ENCODE measurements at places on chromosomes 16 and 17.

DNA sequence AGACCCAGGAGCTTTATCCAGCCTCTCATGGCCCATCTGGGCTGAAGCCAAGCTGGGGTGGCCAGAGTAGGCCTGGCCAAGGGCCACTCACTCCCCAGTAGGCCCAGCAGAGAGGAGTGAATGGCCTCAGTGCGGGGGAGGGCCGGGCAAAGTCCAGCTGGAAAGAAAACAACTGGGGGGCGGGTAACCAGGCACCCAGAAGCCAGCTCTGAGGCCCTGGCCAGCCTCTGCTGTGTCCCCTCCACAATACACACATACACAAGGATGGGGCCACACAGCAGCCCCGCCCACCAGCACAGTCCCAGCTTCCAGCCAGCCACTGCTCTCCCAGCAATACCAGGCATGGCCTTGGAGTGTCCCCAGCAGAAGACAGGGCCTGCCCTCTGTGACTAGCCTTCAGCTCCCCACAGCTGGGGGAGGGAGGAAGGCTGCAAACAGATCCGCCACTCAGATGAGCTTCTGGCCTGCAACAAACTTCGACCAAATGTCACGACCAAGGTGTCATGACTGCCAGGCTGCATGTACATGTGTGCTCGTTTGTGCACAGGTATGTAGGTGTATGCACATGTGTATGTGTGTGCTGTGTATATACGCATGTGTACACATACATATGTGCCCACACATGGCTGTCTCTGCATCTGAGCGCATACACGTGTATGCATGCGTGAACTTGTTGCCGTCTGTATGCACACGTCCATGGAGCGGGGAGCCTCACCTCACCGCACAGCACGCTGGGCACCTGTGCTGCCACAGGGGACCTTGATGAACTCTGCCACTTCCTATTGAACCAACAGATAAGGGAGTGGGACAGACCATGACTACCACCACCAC, 5.0 kb downstream of the CARHSP1 start:
- no peak for DNase-seq

DNA sequence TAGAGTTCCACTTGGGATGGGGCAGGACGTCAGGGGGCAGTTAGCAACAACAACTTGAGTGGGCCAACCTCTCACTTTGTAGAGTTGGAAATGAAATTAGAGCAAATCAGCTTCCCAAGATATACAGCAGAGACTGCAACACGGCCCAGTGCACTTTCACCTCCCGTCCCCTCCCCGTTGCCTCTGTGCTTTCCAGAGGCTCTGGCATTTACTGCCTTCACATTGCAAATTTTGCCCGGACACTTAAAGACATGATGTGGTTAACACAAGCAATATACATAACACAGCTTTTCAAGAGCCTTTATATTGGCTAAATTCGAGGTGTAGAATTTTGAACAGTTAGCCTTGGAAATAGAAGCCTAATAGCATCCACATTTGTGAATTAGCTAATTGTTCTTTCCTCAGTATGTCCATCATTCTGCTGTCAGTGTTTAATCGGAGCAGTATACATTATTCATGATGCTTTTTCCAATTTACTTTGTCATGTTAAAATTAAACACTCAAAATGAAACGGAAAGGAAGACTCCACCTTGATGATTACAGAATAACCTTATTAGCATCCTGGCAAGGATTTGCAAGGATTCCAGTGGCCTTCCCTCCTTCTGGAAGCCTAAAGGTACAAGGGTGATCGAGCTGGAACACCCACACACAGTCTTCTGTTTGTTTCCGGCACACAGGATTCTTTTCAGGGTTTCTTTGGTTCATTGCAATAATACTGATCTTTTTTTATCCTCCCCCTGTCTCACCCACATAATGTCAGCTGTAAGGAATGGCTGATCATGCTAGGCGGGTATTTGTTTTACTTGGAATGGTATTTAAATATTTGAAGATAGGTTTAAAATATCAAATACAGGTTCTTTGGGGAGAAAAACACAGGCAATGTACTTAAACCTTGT, 190.9 kb upstream of the CACNG5 start:
- no peak for DNase-seq

- no peak for DNase-seq
Observed at GRCh38 chr17:17767154-17767869, 69.5 kb downstream of the SREBF1 start.

GRCh38 chr17:41340934-41341861, 9.4 kb downstream of the KRT33A start:
- no peak for DNase-seq

DNA sequence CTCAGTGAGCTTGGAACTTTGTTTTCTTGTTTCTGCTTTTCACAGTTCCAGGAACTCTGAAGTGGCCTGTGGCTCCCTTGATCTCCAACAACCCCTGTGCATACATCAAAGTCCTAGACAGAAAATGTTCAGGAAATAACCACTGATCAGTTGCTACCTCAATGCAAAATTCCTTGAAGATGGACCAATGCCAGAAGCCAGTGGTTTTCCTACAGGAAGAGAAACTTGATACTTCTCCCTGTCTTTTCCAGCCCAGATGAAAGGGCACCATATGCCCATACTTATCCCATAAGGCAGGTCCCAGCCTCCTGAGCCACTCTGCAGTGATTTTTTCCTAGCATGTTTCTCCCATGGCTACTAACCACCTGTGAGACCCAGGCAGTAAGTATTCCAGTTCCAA, 12.3 kb upstream of the CDRT4 start:
- no peak for DNase-seq

DNA sequence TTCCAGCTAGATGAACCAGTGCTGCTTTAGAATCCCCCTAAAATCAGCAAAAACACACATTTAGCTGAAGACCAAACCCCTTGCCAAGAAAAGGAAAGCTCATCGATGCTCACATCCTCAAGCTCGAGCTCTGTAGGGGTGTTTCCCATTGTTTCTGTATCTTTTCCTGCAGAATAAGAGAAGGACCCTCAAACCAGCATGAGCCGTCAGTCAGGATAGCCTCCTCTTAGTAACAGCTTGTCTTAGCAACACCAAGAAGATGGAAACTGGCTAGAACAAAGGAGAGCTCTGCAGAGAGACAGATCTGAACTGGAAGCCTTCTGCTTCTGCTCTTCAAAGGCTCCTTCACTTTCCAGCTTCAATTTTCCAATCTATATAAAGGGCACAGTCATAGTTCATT, 32.0 kb downstream of the VAT1L start:
- DNase-seq: no peak

DNA sequence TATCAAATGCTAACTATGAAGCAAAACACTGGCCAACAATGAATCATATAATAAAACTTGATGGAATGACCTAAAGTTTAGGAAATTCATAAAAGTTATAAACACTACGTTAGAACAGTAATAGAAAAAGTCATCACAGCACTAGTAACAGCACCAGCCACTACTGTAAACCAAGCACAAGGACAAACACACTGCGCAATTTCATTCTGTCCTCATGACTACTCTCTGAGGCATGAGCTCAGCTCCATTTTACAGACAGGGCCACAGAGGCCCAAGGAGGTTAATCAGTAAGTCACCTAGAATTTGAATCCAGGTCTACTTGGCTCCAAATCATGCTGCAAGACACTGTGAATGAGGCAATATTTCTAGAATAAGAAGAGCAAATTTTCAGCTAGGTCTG, 13.4 kb downstream of the EMC8 start:
- no peak for DNase-seq

DNA sequence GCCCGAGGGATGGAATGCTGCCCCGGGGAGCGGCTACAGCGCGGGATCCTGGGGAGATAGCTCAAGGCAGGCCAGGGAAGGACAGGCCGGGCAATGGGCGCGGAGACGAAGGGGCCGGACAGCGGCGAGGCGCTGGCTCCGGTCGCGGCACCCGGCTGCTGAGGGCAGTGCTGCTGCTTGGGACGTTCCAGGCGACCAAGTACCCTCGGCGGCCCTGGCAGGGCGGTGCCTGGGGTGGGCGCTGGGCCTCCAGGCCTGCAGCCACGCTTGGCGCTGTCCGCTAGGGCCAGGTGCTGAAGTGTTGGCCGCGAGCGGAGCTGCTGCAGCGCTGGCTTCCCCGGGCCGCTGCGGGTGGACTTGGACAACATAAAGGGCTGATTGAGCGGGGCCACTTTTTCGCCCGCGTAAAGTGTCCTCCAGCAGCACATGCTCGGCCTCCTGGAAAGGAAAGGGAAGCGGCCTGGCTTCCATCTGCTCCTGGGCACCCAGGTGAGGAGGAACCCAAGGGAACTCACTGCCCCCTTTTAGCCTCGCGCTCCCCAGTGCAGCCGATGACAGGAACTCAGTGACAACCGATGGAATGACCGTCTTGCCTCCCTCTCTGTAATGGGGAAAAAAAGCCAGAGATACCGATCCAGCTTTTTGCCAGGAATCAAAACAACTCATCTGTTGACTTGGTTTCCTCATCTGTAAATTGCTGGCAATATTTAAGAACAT, 23.7 kb downstream of the CLEC3A start:
- peak; percentile 21 for DNase-seq

GRCh38 chr17:16419074-16419928, 3.9 kb downstream of the TRPV2 start:
- no peak for DNase-seq

GRCh38 chr17:78826421-78826820, 14.2 kb downstream of the USP36 start:
- DNase-seq: no peak

DNA sequence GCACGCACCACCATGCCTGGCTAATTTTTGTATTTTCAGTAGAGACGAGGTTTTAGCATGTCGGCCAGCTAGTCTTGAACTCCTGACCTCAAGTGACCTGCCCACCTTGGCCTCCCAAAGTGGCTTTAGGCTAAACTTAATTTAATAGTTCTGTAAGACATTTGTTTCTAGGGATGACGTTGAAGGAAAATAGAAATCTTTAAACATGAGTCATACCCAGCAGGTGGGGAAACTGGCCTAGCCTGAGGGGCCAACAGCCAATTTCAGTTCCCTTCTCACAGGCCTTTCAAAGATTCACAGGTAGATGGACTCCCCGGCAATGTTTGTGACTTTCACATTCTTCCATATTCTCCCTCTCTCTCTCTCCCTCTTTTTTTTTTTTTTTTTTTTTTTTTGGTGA, 18.1 kb upstream of the ITPRIPL2 start:
- no peak for DNase-seq

- DNase-seq: peak; percentile 94
Observed at GRCh38 chr17:81254955-81255717, 16.0 kb downstream of the NDUFAF8 start.

- no peak for DNase-seq
Observed at GRCh38 chr17:50443505-50443974, 17.5 kb downstream of the ACSF2 start.

DNA sequence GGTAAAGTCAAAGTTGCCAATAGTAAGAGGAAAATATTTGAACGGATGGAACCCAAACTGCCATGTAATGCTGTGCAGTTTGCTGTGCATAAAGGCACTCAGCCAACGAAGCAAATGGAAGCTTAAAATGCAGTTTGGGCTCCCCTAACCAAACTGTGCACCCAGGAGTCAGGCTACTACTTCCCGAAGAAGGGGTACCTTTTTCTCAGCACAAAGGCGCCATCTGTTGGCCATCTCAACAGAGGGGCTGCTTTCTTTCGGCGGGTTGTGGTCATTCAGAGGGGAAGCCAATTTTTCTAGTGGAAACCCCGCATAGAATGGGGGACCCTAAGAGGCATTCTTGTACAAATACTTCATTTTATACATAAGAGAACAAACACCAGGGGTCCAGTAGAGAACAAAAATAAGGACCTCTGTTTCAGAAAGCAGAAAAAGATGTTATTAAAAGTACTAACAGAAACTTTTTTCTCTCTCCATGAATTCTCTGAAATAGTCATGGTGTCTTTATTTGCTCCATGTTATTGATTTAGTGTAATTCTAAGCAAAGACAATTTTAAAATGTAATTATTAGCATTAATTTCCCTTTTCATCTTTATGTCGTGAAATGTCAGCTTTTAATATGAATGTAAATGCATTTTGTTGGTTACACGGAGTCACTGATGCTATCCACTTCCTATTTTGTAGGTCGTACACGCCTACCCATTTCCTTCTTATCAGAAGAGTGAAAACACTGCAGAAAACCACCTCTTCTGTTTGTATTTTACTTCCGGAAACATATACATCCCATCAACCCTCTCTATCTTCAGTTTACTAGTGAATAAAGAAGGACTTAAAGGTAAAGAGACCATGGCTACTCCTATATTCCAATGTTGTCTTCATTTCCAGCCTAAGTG, 453.3 kb downstream of the KCNJ2 start:
- DNase-seq: no peak

Data from LNCaP clone FGC (cell line).